Cortex of kidney (tissue), 1 donor: ENCODE measurements at places on chromosomes 6 and 20.

DNA sequence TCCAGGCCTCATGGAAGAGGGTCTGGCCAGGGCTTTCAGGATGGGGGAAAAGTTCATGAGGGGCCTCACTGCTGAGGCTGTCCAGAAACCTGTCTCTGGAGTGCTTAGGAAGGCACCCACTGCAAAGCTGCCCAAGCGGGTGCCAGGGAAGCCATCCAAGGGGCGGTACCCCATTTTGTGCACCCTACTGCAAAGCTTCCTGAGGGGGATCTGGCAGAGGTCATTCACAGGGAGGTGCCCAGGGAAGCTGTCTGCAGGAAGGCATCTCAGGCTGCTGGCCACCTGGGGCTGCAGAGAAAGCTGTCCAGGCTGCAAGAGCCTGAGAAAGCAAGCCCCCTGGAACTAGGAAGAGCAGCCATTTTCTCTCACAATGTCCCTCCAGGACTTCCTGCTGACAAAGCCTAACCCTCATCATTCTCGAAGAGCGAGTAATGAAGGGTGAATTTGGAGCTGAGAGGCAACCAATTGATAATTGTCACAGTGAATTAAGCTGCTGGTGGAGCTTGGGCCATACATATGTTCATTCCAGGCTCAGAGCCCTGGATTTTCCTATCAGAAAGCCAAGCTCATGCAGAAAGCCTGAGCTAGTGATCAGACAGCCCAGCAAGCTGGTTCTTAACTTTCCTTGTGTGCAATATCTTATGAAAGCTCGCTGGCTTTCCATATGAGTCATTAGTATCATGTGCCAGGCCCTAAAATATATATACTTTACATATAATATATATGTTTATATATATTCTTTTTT lies 62.2 kb upstream of the SLC22A16 start:
- DNase-seq = no peak

GRCh38 chr20:21238818-21239536 lies 64.2 kb upstream of the XRN2 start:
- DNase-seq = no peak

DNA sequence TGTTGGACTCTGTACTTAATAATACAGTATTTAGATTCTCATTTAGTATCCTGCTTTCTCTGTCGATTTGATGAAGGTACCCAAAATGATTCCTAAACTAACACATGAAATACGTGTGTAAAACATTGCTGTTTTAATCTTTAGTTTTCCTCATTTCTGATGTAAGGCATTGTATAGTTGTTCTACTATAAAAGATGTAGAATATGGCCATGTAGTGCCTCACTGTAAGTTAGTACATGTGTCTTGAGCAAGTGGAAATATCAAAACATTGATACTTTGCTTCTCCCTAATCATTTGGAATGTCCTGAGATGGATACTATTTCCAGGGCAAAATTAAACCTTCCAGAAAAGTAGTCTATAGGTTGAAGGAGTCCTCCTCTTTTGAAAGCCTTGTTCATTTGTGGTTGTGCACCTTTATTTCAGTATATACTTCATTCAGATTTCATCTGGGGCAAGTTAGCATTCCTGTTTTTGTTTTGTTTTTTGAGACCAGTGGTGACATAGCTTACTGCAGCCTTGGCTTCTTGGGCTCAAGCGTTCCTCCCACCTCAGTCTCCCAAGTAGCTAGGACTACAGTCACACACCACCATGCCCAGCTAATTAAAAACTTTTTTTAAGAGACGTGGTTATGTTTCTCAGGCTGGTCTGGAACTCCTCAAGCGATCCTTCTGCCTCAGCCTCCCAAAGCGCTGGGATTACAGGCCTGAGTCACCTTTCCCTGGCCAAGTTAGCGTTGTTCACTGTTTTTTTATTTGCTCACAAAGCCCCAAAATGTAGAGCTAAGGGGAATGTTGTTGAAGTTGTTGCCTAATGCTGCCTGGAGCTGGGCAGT lies 11.6 kb downstream of the SRSF3 start:
- no peak for DNase-seq

- no peak for DNase-seq
These were observed 78.0 kb upstream of the CENPW start for GRCh38 chr6:126261792-126262421.

- no peak for DNase-seq
These were observed 36.9 kb downstream of the CEBPB start for GRCh38 chr20:50227506-50227905.

GRCh38 chr6:28402197-28402596 lies 2.6 kb upstream of the ZSCAN12 start:
- no peak for DNase-seq

- no peak for DNase-seq
These were observed 100.1 kb upstream of the ADTRP start for GRCh38 chr6:11878735-11879134.
